ENCODE measurements at places on chromosomes 1 and 21.

- peak; percentile 42 for DNase-seq
These were observed 56.6 kb upstream of the SLC2A1 start for GRCh38 chr1:43015269-43015668.

GRCh38 chr1:4931486-4931885 is 277.1 kb downstream of the AJAP1 start:
- DNase-seq = peak; percentile 43

DNA sequence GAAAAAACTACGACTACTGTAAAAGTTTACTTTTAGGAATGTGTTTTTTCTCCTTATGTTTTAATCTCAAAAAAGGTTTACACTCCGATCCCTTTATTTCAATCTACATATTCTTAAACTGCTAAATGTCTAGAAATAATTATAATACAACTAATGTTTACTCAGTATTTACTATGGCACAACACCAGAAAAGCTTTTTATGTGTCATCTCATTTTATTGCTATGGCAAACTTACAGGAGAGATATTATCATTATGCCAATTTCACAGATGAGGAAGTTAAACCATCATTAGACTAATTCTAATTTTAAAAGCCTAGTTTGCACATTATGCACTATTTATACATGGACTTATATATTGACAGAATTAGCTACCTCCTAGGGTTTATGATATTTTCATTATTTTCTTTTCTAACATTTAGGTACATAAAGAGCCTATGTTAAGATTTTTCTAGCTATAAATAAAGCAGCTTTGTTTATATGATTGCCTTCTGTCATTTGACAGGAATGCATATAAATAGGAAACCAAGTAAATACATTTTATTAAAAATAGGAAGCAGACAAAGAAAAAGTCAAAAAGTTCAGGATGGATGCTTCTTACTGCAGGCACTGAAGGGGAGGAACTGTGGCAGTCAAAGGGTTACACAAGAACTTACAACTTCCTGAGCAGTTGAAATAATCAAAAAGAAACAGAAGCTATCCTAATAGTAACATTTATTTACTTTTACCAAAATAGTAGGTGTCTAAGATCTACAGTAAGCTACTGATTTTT is 442.4 kb downstream of the LTN1 start:
- DNase-seq = no peak

DNA sequence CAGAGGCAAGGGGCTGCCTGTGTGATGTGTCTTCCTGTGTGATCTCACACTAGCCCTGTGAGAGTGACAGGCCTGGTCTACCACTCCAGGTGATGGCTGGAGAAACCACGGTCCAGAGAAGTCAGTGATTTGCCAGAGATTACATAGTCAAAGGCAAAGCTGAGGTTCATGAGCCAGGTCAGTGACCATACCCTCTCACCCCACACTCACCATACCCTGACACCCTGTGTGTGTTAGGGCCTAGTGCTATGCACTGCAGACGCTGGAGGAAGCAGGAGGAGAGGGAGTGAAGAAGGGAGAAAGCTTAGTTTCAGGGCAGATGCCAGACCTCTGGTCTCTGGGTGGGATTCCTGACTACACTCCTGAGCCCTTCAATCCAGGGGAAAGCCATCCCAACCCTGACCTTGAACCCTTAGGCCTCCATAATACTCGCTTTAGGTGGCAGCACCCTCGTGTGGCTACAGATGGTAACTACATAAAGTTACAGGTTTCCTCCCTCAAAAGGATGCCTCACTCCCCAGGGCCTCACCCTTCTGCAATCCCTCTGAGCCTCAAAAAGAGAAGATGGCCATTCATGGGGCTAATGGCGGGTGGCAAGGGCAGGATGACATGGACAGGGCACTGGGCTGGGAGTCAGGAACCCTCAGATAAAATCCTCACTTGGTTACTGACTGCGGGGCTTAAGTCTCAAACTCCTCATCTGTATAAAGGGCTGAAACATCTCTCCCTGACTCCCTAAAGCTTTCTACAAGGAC is 20.8 kb upstream of the SDC3 start:
- peak; percentile 73 for DNase-seq

DNA sequence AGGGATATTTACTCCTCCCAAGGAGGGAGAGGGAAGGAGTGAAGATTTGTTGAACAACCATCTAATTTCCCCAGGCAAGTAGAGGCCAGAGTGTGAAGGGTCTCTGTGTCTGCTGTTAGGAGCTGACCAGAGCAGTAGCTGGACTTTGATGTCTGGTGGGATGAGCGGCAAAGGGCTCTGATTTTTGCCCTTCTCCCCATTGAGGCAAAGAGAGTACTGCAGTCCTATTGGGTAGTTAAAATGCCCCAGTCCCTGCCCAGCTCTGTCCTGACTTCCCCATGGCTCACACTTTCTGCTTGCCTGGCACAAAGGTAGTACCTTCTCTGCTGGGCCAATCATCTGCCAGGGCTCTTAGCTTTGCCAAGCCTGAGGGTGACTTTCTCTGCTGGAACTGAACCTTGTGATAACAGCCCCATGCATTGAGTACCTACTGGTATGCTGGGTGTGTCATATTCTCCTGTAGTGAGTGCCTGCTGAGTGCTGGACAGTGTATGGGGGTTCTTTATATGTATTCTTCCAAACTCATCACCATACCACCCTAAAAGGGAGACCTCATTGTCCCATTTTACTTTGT is 64.0 kb upstream of the SELENON start:
- DNase-seq = no peak

DNA sequence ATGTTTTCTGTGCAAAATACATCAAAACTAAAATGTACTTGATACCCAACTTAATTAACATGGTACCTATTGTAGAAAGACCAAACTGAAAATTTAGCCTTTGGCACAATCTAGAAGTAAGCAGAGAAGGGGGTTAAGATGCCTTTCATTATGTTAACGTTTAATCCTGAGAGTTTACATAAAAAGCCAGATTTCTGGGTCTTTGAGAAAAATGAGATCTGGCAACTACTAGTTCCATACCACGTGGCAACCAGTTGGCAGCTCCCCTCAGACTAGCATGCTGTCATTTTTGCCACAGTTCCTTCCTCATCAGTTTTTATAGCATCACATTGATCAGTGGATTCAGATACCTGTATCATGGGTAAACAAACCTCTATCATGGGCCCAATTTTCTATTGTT is 1.5 kb downstream of the RO60 start:
- peak; percentile 32 for DNase-seq

DNA sequence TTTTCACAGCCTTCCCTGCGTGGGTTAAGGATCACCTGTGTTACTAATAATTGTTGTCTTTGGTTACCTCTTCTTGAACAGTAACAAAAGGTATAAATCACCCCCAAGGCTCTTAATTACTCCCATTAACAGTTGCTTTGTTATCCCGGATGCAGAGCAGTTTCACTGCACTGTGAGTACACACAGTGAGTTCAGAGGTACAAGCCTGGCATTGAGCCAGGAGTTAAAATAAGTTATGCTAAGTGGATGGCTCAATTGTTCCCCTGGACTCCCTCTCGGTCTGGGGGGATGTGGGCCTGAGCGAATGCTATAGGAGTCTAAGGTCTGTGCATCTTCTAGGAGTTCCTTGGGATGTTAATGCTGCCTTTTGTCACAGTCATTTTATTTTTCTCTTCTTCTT is 258.3 kb downstream of the ATG4C start:
- no peak for DNase-seq

GRCh38 chr1:229908689-229909088 is 158.3 kb upstream of the GALNT2 start:
- no peak for DNase-seq

DNA sequence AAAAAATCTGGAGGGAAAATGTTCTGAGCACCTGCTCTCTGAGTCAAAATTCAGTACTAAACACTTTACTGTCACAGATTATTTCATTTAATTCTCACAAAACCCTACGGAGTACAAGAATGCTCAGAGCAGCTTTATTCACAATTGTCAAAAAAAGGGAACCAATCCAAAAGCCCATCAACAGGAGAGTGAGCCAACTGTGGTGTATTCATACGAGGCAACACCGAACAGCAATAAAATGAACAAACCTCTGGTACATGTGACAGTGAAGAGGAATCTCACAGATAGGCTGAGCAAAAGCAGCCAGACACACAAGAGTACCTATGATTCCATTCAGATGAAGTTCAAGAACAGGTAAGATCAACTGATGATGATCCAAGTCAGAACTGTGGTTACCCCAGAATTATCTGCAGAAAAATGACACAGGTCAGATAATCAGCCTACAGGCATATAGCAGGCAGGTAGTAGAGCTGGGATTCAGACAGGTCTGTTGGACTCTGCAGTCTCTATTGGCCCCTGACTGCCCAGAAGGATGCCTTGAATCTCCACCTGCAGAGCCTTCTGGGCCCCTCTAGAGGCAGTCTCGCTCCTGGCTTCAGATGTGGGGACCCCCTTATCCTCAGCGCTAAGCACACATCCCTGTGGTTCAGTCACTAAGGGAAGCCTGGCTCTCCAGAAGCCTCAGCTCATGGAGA is 19.2 kb downstream of the SLC9A1 start:
- DNase-seq = no peak

DNA sequence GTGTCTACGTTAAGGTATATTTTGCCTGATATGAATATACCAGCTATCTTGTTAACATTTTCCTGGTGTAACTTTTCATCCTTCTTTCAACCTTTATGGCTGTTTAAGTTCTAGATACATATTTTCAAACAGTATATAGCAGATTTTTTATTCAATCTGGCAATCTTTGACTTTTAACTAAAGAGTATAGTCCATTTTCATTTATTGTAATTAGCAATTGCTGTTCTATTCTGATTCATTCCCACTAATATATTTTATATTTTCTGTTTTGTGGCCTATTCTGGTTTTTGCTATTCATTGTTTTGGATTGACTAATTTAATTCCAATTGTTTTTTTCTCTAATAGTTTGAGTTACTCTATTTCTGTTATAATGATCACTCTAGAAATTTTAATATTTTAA is 7.3 kb upstream of the C1orf162 start:
- DNase-seq = no peak

GRCh38 chr1:29959356-29959755 is 723.0 kb downstream of the PTPRU start:
- no peak for DNase-seq

DNA sequence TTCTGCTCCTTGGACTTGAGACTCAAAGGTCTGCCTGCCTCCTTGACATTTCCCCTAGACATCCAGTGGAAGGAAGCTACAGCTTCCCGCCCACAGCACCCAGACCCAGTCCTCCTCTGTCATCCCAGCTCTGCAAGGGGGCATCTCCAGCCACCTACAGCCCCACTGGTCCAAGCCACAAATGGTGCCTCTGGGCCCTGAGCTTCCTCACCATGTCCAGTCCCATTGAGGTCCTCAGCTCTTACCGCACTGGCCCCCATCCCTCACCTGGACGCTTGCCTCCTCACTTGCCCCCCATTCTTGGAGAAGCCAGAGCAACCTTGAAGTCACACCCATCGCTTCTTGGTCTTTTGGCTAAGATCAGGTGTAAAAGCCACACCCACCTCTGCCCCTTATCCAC is 13.2 kb downstream of the PODN start:
- DNase-seq = no peak

Measured in MCF 10A (cell line).